NCI-H1105 (cell line): ENCODE measurements at places on chromosomes 4 and X.
A peak's percentile ranks its signal among the peaks of the same experiment; 100 is the strongest.

GRCh38 chrX:125293850-125294780 is 25.6 kb upstream of the TEX13C start:
- DNase-seq: no peak

GRCh38 chrX:105018865-105019264 is 201.6 kb downstream of the TEX13A start:
- DNase-seq: no peak

DNA sequence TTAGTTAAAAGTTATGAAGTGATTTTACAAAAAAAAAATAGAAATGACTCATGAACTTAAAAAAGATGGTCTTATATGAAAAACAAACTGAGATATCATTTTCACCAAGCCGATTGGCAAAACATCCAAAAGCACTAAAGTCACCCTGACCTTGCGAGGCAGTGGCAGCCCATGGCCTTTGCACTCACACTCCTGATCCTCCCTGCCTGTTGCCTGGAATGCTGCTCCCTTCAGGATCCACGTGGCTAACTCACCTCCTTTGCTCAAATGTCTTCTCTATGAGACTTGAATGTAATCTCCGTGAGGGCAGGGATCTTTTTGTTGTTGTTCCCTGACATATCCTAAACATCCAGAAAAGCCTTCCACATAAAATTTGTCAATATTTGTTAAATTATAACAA is 106.4 kb downstream of the RAPGEF2 start:
- DNase-seq: no peak

DNA sequence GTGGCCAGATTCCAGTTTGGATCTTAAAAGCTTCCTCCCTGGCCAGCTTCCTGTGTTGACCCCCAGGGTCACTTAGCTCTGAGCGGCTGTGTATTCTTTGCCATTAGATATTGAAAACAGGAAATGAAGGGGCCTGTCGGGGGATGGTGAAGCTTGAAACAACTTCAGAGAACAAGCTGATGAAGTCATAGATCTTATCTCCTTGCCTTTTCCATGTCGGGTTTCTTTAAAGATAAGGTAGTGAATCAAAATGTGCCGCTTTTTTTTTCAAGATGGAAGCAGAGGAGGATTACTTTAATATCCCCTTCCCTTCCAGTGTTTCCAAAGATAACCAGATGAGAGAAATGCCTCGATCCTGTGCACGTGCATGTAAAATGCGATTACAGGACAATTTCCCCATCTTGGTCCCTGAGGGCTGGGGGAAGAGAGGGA is 508.5 kb downstream of the MID1IP1 start:
- no peak for DNase-seq

DNA sequence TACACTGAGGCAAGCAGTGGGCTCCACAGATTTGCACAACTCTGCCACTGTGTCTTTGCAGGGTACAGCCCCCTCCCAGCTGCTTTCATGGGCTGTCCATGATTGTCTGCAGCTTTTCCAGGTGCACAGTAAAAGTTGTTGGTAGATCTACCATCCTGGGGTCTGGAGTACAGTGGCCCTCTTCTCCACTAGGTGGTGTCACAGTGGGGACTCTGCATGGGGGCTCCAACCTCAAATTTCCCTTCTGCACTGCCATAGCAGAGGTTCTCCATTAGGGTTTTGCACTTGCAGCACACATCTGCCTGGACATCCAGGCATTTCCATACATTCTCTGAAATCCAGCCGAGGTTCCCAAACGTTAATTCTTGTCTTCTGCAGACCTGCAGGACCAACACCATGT is 1002.3 kb downstream of the FAM133A start:
- DNase-seq: no peak

GRCh38 chr4:180203349-180203748 is 2039.9 kb upstream of the TENM3 start:
- DNase-seq: no peak

- DNase-seq: no peak
Measured at GRCh38 chr4:139333046-139333445, 30.8 kb upstream of the NDUFC1 start.

DNA sequence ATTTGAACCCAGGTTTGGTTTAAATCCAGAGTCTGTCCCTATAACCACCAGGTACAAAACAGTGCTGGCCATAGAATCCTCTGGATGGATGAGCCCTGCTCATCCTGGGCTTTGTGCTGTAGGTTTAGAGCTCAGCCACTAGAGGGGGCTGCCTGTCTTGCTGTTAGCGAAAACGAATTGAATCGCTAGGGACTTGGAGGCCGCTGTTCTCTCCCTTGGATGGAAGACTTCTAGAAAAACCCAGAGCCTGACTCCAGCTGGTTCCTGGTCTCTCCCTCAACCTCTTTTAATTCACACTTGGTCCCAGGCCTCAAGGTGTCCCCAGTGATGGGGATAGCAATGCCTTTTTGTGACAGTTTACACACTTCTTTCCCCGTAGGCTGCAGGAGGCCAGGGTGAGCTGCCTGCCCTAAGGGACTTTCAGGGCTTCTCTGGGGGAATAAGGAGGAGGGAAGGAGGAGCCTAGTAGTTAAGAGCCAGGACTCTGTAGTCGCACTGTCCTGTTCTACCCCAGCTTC is 8.7 kb downstream of the RIPPLY1 start:
- peak; percentile 34 for DNase-seq

DNA sequence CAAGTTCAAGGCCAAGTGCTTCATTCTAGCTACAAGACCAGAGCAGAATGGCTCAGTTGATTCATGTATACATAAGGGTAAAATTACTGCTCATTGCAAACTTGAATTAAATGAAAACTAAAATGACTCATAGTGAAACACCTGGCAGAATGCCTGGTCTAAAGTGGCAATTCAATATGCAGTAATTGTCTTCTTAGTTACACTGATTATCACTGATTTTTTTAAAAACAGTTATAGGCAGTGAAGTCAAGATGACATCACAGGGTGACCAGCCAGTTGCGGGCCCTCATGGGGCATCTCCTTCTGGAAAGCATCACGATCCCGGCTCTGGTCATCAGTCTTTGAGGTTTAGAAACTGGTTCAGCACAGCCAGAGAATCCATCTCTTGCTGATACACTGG is 154.2 kb downstream of the RAB28 start:
- no peak for DNase-seq

GRCh38 chr4:71992571-71993312 is 39.1 kb upstream of the NPFFR2 start:
- DNase-seq: no peak

DNA sequence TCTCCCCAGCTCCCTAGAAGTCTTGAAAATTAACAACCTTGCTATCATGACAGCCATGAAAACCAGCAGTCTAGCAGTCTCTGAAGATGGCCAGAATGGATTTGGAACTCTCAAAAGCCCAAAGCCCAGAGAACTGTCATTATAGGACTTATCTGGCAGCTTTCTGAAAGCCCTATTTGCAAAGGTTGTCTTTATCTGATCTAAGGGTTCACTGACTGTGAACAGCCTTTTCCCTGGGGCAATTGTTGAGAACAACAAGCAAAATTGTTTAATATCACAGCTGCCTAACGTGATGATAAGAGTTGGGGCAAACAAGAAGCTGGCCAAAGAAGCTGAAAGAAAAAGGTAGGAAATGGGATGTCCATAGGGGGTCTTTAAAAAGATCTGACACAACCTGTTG is 20.9 kb upstream of the KLHL8 start:
- no peak for DNase-seq

GRCh38 chrX:17559728-17560379 is 177.4 kb upstream of the SCML1 start:
- no peak for DNase-seq

- DNase-seq: no peak
Measured at GRCh38 chr4:80419946-80420345, 84.4 kb downstream of the CFAP299 start.

- no peak for DNase-seq
Measured at GRCh38 chr4:16199093-16199492, 27.2 kb downstream of the TAPT1 start.

DNA sequence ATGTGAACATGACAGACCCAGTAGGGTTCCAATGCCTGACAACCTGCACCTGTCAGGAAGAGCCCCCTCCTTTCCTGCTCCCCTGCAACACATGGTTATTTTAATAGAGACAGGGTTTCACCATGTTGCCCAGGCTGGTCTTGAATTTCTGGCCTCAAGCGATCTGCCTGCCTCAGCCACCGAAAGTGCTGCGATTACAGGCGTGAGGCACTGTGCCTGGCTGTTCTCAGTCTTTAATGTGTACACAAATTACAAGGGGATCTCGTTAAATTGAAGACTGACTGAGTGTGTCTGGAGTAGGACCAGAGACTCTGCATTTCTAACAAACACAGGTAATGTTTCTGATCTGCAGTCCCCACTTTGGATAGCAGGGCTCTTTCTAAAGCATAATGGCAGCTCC is 55.4 kb downstream of the NPNT start:
- DNase-seq: no peak

DNA sequence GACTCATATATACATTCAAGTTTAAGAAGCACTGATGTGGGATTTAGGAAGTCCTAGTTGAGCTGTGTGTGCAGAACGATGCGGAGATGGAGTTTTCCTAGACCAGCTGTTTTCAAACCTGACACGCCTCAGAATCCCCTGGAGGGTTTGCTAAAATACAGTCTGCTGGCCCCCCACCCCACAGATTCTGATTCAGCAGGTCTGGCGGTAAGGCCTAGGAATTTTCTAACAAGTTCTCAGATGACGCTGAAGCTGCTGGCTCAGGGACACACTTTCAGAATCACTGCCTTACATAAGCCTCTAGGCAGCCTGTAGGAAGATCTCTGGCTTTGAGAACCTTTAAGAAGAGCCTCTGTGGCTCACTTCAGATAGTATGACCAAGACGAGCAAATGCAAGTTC is 73.1 kb downstream of the PHEX start:
- DNase-seq: no peak

GRCh38 chr4:925771-926500 is 6.2 kb downstream of the GAK start:
- no peak for DNase-seq

- DNase-seq: no peak
Measured at GRCh38 chr4:68984947-68985346, 33.3 kb upstream of the UGT2A3 start.

GRCh38 chr4:165177725-165178666 is 29.4 kb upstream of the KLHL2 start:
- no peak for DNase-seq

DNA sequence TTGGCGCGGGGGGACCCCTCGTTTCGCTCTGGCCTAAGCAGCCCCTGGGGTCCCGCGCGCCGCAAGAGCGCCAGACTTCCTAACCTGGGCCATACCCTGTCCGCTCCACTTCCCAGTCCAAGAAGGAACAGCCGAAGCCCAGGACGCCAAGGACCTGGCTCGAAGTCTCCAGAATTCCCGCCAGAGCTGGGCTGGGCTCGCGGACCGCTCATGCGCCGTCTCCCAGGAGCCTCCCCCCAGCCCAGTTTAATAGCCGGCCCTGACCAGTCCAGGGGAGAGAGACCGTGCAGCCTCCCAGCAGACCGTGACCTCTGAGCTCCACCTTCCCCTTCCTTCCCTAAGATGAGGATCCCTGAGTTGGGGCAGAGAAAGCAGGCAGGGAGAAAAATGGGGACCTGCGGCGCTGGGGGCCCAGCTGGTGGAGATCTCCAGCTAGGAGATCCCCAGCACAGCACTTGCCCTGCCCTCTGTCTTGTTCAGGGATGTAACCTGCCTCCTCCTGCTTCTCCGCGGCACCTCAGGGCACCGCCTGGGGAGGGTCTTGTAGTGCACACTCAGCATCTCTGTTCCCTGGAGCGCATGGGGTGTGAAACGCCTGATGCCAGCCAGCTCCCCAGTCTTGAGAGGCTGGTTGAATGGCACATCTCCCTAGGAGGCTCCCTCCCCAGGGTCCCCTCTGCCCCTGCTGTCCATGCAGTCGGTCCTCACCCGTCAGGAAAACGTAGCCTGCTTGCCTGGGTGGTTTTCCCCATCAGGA is 1.2 kb upstream of the LETM1 start:
- no peak for DNase-seq

DNA sequence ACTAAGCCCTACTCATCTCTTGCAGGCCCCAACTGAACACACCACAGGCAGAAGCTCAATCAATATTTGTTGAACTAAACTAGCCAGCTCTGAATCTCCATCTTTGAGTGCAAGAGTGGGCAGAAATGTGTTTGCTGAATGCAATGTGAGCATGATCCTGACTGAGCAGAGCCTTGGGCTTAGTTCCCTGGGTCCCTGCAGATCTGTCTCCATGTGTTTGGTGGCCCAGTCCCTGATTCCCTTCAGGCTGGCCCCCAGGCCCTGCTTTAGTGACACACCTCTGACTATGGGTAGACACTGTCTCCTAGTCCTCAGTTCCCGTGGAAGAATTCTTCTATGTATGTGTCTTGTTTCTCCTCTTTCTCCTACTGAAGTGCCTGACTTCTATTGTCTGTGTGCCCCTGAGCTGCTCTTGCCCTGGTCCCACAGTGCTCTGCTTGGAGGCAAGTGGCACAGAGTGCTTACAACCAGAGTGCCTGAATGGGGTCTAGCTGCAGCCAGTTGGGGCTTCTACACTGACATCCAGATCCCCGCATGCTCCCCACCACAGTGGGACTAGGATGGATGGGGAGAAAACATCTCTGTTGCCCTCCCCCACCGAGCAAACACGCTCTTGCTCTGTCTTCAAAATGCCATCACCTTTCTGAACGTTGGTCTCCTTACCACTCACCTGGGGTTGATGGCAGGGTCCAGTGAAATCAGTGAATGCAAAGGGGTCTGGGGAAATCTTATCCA is 9.3 kb downstream of the PJA1 start:
- DNase-seq: no peak

DNA sequence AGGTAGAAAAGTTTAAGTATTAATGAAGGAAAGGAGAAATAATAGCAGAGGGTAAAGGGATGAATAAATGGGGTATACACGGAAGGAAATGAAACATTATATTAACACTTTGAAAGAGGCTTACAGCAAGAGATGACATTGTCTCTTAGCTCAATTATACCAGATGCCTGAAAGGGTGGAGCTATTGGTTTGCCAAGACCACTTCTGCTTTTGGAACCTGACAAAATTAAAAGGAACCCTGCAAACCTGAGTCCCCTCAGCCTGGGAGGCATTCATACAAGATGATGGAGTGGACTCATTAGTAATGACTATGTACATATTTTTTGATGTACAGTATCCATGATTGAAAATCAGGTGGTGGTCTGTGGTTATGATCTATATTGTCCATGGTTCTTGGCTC is 45.1 kb upstream of the HPF1 start:
- no peak for DNase-seq

DNA sequence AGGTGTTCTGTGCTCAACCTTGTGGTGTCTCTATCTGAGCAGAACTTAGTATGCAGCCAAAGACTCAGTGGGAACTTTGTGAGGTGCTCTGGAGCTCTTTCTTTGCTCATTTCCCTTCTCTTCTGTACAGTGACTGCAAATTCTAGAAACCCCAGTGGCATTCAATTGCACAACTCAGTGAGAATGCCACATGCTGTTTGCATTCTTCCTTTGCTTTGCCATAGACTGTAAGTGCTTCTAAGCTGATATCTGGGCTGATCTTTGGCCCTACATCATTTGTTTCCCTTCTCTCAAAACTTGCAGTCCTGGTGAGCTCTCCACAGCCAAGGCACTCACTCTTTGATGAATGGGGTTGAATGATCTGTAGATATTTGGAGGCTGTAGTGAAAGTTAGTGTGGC is 7.0 kb downstream of the PNMA3 start:
- no peak for DNase-seq
